ENCODE measurements at places on chromosomes 12 and 14.

- DNase-seq = no peak
Observed at GRCh38 chr12:15774819-15775218, 14.4 kb downstream of the EPS8 start.

DNA sequence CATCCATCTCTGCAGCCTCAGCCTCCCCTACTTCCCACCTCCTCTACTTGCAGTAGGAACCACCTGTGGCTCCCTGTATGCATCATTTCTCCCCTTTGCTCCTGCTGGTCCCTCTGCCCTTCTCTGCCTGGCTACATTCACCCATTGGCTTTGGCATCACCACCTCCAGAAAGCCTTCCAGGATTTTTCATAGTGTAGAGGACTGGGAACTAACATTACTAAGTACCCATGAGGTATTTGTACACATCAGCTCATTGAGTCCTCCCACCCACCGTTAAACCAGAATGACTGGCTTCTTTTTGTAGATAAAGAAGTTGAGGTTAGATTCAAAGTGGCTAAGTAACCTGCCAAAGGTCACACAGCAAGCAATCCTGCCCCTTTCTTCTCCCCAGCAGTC lies 17.1 kb downstream of the SYNE3 start:
- no peak for DNase-seq

- DNase-seq = no peak
Observed at GRCh38 chr12:93111773-93112172, 182.7 kb upstream of the EEA1 start.

DNA sequence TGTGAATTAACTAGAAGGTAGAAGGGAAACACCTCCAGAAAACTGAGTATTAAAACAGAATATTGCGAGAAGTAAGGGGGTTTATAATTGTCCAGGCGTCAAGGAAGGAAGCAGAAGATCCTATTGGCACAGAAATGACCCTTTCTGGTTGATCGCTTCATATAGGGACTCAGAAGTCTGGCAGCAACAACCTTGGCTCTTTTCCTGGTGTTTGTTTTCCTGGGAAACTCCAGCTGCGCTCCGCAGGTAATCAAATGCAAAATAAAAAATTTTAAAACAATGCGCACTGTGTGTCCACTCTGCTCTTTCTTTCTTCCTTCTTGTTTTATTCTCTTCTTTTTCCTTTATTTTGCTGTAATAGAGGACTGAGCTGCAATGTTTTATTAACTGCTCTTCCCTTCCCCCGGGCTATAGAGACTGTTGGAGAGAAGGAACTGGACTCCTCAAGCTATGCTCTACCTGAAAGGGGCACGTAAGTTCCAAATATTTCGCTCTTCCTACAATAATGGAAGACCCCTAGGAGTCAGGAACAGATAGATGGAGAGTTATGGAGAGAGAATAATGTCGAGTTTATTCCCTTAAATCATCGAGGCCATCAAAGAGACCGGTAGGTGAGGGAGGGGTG lies 737 bp downstream of the SPX start:
- DNase-seq = no peak

GRCh38 chr14:40955131-40955505 lies 651.6 kb upstream of the LRFN5 start:
- no peak for DNase-seq
